ENCODE measurements at places on chromosomes 1 and 21.

DNA sequence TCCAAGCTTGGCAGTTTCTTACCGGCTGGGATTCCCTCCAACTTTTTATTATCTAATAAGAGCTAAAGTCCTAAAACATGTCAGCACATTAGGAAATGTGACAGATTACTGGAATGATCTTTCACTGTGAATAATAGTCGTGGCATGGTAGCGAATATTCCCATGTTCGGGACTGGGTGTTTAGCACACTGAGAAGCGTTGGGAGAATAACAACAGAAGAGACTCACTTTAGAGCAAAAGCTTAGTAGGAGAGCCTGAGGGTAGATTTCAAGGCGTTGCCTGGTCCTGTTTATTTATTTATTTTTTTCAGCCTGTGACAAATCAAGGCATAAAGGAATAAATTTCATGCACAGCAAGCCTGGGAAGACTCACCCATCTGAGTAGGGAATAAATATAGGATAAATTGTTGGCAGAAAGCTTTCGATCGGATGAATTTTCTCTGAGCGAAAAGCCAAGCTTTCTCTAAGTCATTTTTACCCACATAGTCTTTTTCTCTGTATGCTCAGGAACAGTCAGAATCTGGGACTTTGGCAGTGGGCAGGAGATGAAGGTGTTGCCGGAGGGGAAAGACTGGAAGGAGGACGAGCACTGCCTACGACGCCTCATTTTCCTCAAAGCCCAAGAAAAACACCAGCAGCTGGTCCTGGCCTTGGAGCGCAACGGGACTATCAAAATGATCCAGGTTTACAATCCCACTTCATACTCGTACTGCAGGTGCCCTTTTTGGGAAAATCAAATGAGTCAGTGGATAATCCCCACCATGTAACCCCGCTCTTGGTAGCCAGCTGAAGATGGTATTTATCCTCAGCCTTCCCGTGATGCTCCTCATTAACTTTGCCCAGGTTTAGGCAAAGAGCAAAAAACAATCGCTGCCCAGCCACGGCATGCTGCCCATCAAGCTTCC is 97.2 kb downstream of the WDR64 start:
- no peak for DNase-seq

DNA sequence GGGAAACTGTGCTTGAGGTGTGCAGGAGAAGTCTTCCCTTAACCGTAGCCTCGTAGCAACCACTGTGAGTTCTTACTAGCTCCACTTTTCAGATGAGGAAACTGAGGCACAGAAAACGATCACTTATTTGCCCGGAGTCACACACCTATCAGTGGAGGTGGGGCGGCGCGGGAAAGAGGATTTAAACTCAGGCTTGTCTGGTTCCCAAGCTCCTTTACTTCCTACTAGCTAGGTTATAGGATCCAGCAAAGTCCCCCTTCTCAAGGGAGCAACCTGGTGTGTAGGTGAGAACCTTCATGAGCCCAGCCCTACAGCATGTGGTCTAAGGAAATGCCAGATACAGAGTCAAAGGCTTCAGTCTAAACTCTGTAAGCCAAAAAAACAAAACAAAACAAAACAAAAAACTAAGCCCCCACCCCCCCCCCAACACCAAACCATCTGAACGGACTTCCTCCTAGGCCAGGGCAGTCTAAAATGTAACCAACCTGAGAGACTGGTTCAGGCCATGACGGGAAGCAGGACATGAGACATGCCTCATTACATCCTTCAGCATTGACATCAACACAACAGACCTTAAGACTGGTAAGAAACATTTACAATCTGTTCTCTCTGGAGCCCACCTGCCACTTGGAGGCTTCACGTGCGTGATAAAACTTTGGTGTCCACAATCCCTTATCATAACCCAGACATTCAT is 709 bp upstream of the FBXO42 start:
- DNase-seq = no peak

- no peak for DNase-seq
These were observed 182.9 kb upstream of the DPYD start for GRCh38 chr1:98103617-98104285.

- DNase-seq = no peak
These were observed 989.8 kb downstream of the ADGRL2 start for GRCh38 chr1:82790556-82790955.

DNA sequence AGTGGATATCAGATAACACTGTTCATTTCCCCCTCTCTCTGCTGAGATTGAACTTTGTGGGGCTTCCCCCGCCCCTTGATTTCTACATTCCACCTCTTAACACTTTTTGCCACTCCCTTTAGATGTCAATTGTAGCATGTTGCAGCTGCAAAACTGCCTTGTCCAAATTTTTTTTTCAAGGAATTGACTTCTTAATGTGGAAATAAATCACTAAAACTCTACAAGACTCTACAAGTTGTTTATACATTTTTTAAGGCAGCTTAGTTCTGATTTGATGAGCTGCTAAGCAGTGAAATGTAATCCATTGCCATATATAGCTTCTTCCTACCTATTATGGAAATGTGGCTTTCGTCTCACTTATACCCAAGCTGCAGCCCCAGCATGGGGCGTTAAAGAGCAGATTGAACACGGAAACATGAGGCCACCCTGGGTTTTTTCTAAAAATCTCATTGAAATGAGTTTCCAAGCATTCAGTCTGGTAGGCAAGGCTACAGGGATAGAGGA is 132.2 kb downstream of the SYT2 start:
- DNase-seq = no peak

DNA sequence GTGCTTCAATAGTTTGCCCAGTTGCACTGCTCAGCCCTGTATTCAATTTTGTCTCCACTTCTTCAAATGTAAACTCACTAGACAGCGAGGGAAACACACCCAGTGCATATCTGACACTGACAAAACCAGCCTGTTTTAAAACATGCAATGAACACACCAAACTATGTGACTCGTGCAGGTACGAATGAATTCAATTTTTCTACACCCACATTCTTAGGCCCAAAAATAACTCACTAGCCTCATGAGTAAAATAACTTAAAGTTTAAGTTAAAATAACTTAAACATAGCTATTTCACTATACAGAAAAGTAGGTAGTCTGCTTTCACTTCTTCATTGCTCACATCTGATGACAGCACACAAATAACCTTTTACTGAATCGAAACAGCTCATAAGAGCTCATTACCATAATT is 21.1 kb downstream of the TTC13 start:
- DNase-seq = no peak

DNA sequence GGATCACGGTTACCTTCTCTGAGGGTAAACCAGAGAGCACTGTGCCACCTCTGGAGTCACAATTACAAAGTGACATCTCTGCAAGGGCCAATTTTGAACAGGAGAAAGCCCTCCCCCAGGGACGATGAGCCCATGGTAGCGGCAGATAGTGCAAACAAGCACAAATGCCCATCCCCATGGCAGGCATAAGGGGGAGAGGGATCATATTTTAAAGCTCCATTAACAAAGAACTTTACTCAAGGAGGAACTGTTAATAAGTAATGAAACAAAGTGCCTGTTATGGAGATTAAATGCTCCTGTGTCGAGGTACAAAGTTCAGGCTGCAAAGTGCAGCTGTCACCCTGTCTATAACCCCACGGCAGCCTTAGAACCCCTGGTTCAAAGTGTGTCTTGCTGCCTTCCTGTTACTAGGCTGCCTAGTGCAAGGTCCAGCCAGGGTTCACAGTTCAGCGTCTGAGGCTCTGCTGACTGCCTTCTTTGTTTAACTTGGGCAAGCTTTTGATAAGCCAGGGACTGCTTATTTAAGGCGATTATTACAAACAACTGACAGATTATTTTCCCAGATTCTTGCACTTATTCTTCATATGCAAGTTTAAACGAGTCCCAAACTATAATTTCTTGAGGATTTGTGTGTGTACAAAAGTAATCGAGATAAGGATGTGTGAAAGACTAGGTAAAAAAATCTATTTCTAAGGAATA is 75.7 kb upstream of the NRIP1 start:
- DNase-seq = no peak

DNA sequence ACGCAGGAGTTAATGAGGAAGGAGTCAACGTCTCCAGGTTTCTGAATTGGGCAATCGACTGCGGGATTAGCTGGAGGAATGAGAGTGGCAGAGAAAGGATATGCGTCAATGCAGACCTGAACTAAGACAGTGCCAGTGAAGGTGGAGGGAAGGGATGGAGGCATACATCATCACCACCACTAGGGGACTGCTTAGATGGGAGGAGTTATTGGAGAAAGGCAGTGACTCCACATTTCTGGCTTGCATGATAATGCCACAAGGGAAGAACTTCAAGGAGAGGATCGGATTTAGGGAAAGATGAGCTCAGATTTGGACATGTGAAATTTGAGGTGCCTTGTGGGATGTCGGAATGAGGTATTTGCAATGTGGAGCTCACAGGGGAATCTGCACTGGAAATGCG is 17.5 kb downstream of the VASH2 start:
- DNase-seq = no peak

GRCh38 chr1:173210716-173211231 is 3.6 kb upstream of the TNFSF4 start:
- DNase-seq = no peak

GRCh38 chr1:238964631-238965030 is 421.7 kb upstream of the CHRM3 start:
- DNase-seq = no peak

GRCh38 chr1:183267646-183268431 is 81.8 kb downstream of the LAMC2 start:
- DNase-seq = no peak

GRCh38 chr1:210531475-210532222 is 202.9 kb downstream of the HHAT start:
- no peak for DNase-seq

DNA sequence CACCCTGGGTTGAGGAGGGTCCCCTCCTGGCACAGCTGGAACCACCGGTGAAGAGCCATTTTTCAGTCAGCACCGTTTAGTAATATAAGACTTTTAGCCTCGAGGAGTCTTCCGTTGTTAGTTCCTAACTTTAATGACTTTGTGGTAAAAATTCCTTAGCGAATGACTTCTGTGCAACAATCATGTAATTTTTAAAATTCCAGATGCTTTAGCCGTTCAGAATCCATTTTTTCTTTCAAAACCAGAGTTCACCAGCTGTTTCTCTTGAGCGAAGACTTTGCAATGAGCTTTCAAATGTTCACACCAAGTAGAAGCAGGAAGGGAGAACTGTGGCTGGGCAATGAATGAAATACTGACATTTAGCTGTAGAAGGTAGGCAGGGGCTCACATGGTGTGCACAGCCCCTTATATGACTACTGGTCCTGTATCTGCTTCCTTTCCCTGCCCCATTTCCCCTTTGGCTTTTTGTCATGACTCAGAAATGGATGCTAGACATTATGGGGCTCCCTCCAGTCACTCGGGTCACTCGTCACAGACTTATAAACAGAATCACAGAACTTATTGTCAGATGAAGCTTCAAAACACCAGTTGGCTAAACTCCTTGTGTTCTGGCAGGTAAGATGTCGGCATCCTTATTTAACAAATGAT is 4.1 kb downstream of the DISC1 start:
- DNase-seq = no peak

GRCh38 chr1:98690576-98690975 is 29.1 kb downstream of the SNX7 start:
- DNase-seq = no peak

GRCh38 chr1:156741481-156741983 is 644 bp upstream of the MRPL24 start:
- no peak for DNase-seq

GRCh38 chr1:182192966-182193365 is 131.5 kb upstream of the ZNF648 start:
- no peak for DNase-seq

DNA sequence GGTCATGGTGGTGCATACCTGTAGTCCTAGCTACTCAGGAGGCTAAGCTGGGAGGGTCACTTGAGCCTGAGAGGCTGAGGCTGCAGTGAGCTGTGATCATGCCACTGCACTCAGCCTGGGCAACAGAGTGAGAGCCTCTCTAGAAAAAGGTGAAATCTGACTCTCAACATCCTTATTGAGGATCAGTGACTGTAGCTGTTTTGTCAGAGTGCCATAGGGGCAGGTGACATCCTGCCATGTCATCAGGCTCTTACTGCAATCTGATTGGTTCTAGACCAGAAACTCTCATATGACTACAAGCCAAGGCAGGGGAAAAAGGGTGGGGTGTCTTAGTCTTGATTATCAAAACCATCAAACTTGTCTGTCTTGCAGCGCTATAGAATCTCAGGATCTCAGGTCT is 62.8 kb upstream of the NGF start:
- DNase-seq = no peak

GRCh38 chr1:55375617-55376258 is 160.6 kb upstream of the USP24 start:
- DNase-seq = no peak

- no peak for DNase-seq
These were observed 192.5 kb downstream of the FOXD2 start for GRCh38 chr1:47630346-47630745.

GRCh38 chr1:112263453-112263852 is 132.6 kb upstream of the CTTNBP2NL start:
- no peak for DNase-seq

GRCh38 chr1:211812584-211812983 is 18.0 kb downstream of the LPGAT1 start:
- DNase-seq = no peak

- no peak for DNase-seq
These were observed 36.0 kb upstream of the DHCR24 start for GRCh38 chr1:54922921-54923421.

DNA sequence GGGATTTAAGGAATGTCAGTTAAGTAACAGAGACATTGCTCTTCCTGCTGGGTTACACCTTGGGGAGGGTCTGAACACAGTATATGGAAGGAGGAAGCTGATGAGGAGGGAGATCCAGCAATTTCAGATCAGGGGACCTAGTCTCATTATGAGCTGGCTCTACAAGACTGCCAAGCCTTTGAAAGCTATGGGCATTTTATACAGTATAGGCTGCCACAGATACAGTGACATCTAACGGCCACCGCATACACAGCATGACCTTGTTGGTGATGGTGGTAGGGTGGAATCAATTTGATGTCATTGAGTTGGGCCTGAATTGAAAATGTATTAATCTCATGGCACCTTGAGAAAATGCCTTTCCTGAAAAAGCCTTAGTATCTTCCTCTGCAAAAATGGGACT is 22.6 kb upstream of the ZP4 start:
- no peak for DNase-seq

DNA sequence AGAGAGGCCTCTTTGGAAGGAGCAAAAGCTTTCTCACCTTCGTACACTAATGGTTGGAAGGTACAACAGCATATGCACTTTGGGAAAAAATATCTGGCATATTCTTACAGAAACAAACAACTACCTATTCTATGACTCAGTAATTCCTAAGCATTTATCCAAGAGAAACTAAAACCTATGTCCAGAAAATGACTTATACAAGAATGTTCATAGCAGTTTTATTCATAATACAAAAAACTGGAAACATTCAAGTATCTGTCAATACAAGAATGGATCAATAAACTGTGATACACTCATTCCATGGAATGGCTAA is 8.2 kb downstream of the NBPF1 start:
- no peak for DNase-seq

GRCh38 chr1:227134686-227135314 is 183.5 kb downstream of the CDC42BPA start:
- no peak for DNase-seq

DNA sequence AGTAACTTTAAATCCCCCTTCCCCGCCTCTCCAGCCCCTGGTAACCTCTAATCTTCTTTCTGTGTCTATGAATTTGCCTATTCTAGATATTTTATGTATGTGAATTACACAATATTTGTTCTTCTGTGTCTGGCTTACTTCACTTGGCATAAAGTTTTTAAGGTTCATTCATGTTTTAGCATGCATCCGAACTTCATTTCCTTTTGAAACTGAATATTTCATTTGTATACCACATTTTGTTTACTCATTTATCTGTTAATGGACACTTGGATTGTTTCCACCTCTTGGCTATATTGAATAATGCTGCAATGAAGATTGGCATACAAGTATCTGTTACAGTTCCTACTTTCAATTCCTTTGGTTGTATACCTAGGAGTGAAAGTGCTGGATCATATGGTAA is 205.3 kb downstream of the TM2D1 start:
- DNase-seq = no peak

Data from activated T-cell treated with anti-CD3 and anti-CD28 coated beads for 4 hours (primary cell).